Left cardiac atrium (tissue), 4 donors: ENCODE measurements at places on chromosomes 7 and 10. TPM values are rescaled to one million over a fixed set of nuclear protein-coding genes. Genes with fewer than 3 reads are reported as not detected.

DNA sequence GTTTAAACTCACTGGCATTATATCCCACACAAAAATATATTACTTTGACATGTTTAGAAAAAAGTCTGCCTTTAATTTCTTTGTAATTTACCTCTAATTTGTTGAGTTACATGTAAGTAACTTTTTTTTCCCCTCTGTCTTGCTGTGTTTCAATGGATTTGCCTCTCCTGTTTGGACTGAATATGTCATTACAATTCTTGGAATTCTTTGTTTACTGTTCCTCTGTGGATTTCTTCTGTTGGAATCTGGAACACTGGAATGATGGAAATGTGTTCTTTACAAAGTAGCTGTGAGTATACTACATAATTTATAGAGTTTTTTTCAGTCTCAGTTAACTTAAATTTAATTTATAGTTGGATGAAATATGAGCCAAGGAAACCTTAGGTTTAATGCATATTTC, 30.4 kb downstream of the SEPTIN7 start:
- no peak for DNase-seq

DNA sequence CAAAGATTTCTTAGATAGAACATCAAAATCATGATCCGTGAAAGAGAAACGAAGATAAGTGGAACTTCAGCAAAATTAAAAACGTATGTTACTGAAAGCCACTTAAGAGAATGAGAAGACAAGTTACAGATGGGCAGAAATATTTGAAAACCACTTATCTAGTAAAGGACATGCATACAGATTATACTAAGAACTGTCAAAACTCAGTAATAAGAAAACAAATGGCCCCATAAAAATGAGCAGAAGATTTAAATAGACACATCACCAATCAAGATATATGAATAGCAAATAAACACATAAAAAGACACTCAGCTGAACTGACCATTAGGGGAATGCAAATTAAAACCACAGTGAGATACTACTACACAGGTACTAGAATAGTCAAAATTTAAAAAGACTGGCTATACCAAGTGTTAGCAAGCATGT, 343.7 kb downstream of the PTEN start:
- DNase-seq: no peak

FAM25G gene
- total RNA-seq: not detected

- no peak for DNase-seq
Observed at GRCh38 chr10:18743926-18744325, 84.7 kb downstream of the ARL5B start.

CYP2C19 gene
- 0.15 TPM for total RNA-seq

GRCh38 chr10:69957886-69958555, 94.6 kb upstream of the MACROH2A2 start:
- no peak for DNase-seq

GRCh38 chr7:6232116-6232515, 40.3 kb downstream of the CYTH3 start:
- no peak for DNase-seq

ACTL6B gene
- not detected for total RNA-seq

ZNF33B gene
- 10.2 TPM for total RNA-seq

GRCh38 chr10:88990384-88991160, at the start of gene FAS:
TSS of gene FAS (plus strand) at chr10:88990798. CDS start at chr10:88990877, 79 bp downstream.
- DNase-seq: peak; percentile 76

AGAP5 gene
- total RNA-seq: 4.4 TPM

DNA sequence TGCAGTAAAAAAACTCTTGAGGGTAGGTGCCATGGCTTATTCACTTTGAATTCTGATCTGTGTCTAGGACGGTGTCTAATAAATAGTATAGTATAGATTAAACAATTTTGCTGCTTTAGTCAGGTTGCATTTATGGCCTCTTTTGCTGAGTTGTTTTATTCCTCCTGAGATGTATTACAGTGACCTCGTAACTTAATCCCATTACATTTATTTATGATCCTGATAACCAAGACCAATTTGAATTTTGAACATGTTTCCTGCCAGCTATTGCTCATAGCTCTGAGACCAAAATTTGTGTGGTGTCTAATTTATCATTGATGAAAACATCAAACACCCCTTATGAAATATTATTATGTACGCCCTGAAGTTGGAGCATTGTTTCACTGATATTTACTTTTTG, 381.9 kb upstream of the SEMA3C start:
- no peak for DNase-seq

DNA sequence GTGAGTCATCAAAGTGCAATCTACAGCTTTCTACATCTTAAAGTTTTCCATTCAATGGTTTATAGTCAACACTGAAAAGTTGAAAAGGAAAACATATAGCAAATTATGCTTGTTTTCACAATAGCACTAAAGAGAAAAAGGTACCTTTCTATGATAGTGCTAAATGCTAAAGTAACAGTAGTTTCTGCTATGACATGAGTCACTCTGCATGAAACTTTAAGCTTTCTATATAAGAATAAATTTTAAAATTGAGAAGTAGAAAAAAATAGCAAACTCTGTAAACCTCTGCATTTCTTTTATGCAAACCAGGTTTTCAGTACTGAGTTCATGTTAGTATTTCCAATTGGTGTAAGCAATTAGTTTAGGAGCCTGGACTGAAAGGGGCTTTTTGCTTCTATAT, 31.2 kb upstream of the TMEM168 start:
- DNase-seq: no peak

DNA sequence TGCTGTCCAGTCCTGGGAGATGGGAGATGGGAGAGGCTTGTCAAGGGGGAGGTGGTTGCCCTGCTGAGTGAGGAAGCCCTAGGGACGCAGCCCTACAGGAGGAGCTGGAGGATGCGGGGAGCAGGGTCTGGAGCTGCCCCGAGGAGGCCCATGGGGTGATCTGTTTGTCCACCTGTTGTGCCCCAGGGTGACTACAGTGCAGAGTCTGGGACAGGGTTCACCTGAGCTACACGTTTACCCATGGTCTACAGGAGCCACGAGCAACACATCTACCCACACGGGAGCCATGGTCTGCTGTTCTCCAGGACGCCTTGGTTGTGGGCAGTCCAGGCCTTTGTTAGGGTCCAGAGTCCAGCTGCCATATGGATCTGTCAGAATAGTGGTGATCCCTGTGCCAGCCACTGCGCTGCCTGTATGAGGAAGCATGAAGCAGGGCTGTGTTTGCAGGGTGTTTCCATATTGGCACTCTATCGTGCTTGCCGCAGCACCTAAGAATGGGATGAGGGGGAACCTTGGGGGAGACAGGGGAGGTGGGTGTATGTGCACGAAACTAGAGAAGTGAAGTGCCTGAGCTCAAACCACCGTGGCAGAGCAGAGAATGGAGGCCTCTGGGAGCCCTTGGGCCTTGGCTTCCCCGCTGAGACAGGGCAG, 23.7 kb downstream of the ZNF775 start:
- no peak for DNase-seq

DNA sequence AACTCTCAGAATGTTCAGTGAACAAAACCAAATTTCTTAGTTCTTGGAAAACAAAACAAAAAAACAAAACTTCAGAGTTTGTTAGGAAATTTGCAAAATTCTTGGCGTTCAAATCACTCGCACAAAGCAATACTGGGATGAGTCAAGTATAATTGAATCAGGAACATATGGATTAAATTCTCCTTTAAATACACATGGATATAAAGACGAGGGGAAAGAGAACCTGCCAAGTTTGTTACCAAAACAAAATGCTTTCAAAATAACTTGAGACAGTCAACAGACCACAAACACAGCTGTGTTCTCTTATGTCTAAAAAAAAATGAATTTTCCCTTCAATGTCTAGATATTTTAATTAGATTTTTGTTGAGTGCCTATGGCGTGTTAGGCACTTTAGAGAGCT, 93.5 kb upstream of the MPP7 start:
- DNase-seq: no peak

DNA sequence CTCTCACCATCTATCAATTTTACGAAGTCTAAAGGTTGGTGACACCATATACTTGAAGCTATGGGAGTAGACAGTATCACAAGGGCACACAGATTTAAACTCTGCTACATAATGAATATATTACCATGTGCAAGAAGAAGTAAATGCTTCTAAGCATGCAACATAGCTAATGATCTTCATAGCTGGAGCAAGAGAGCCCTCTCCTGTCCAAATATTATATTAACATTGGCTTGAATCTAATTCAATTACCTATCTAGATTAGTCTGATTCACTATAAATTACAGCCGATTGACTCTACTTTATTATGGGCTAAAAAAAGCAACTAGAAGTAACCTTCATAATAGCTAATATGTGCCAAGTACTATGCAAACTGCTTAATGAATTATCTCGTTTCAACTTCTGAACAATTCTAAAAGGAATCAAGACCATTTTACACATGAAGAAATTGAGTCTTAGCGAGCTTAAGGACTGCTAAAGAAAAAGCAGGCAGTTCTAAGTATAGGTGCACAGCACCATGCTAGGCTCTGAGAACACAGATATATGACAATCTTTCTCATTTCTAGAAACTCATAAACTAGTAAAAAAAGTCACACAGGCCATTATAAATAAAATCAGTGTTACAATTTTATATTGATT, 21.9 kb downstream of the FRA10AC1 start:
- no peak for DNase-seq

- peak; percentile 43 for DNase-seq
Observed at GRCh38 chr10:62610649-62611229, 193.8 kb upstream of the ADO start.

PRSS37 gene
- not detected for total RNA-seq

CALCR gene
- 0.09 TPM for total RNA-seq

GRCh38 chr10:12194752-12195271, 879 bp downstream of the NUDT5 start:
- peak; percentile 54 for DNase-seq

BMPER gene
- total RNA-seq: 6.2 TPM

DNA sequence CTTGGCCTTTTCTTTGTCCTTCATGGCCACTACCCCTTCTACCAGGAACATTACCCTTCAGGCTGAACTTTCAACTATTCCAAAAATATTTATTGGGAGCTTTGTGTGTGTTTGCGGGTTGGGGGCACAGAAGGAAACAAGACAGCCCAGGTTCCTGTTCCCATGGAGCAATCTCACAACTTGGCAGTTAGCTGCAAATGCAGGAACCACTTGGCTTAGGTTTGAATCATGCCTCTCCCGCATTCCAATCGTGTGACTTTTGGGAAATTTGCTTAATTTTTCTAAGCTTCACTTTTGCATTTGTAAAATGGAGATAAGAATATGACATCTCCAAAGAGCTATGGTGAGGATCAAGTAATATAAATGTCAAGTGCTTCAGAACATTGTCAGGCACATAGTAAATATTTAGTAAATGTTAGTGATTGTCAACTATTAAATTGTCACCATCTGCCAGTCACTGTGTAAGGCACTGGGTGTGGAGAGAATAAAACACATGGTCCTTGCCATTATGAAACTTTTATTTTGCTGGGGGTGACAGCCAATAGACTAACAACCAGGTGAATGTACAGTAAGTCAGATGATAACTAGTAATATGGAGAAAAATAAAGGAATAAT, 277.1 kb downstream of the SNX13 start:
- DNase-seq: no peak

DNA sequence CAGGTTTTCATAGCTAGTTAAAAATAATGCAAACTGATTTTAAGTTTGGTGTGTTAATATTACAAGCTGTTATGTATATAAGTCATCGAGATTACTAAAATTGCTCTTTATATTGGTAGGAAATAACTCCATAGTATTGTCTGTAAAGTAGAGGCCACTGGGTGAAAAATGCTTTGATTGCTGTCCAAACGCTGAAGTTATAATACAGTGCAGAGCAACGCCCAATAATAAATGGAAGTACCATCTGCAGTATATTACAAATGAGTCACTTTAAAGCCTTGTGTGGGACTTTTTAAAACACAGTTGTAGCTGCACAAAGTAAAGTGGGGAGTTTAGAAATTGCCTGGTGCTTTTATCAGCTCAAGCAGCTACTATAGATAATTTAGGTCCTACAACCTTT, 196.1 kb downstream of the NXPH1 start:
- no peak for DNase-seq

- no peak for DNase-seq
Observed at GRCh38 chr7:27999829-28000228, 180.8 kb downstream of the JAZF1 start.

GRCh38 chr7:50352282-50352681, 47.8 kb downstream of the IKZF1 start:
- DNase-seq: no peak

TAS2R5 gene
- total RNA-seq: 0.53 TPM

GRCh38 chr10:12113627-12114026, 15.8 kb upstream of the SEC61A2 start:
- no peak for DNase-seq

GRCh38 chr7:20352573-20353306, 22.0 kb downstream of the ITGB8 start:
- DNase-seq: no peak

- DNase-seq: peak; percentile 71
Observed at GRCh38 chr10:43857206-43857930, 208.7 kb upstream of the ZNF32 start.

GRCh38 chr10:78549140-78549935, 515.7 kb downstream of the RPS24 start:
- no peak for DNase-seq

TUBAL3 gene
- 0.31 TPM for total RNA-seq

DNA sequence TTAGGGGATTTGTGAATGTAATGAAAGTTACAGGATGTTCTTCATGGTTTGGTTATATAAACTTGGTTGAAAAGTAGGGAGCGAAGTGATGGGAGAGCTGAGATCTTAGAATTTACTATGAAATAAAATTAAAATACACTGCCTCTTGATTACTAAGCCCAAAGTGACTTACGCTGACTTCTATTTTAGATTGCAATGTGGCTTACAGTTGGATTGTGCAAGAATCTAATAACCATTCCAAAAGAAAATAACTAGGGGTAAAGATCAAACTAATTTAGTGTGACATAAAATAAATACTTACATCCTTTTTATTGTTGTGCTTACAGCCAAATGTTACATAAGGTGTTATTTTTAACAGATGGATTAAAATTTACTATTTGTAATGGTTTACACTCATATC, 15.3 kb downstream of the WNT16 start:
- no peak for DNase-seq

GRCh38 chr7:92020636-92021035, 80.0 kb downstream of the AKAP9 start:
- no peak for DNase-seq

KIFBP gene
- total RNA-seq: 36.1 TPM

GRCh38 chr7:130387306-130387627, 7.0 kb downstream of the CPA1 start:
- DNase-seq: no peak

- DNase-seq: no peak
Observed at GRCh38 chr7:150502519-150502918, 12.2 kb upstream of the GIMAP7 start.

DNA sequence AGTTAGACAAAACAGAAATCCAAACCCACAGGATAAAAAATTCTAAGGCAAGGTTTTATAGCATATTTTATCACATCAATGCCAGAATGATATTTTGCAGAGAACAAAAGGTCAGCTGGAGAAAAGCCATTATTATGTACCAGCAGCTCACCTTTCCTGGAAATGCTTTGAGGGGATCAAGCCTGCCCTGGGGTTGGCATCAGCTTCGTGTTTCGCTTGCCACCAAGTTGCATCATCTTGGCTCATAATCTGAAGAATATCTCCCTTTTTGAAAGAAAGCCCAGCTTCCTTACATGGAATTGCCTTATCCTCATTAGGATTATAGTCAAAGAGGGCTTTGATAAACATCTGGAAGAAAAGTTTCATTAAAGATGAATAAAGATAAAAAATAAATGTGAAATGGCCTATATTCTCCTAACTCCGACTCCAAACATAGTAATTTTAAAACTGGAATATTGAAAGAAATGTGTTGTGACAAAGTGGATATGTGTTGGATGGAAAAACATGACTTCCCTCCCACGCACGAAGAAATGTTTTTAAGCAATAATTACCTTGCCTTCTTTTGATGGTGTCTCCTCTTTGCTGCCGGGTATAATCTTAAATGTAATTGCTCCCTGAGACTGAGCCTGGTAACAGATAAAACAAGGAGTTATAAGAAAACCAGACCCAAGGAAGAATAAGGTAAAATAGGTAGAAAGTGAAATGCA, 121.3 kb upstream of the ODAD2 start:
- no peak for DNase-seq
